ENCODE measurements at places on chromosomes 11 and 22.

- DNase-seq = peak; percentile 43
These were observed 12.1 kb downstream of the CPSF7 start for GRCh38 chr11:61417670-61418069.

- DNase-seq = no peak
These were observed 3.1 kb downstream of the HMBS start for GRCh38 chr11:119087747-119088241.

- no peak for DNase-seq
These were observed 39.4 kb downstream of the GGTLC2 start for GRCh38 chr22:22683668-22684361.

DNA sequence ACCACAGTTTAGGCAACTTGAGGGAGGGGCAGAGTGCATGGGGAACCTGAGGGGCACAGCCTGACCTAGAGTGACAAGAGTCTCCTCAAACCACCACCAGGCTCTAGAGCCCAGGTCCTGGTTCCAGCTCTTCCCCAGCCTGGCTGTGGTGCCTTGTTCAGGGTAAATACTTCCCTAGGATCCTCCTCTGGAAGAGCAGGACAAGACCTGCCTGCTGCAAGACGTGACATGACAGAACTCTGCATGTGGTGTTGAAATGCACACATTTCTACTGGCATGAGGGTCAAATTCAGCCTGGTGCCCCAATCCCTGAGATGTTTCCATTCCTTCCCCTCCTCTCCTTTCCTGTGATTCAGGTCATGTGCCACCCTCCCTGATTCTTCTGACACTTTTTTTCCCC, 3.3 kb downstream of the SEC14L2 start:
- DNase-seq = no peak

DNA sequence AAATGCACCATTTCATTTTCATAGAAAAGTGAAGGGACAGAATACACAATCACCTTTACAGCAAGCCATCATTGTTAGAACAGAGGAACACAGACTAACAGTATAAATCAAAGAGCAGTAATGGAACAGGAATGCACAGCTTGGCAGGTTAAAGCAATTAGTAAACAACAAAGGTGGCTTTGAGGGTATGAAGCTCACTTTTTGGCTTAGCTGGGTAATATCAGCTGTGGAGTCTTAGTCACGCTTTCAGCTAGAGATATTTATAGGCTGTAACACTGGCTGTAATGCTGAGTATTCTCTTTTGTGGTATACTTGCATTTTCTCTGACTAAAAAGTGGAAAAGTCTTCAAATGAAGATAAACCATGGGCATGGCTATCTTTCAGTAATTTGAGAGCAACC, 1780.5 kb downstream of the LRRC4C start:
- DNase-seq = no peak

GRCh38 chr11:77361184-77361583, 59.7 kb upstream of the GDPD4 start:
- peak; percentile 40 for DNase-seq

GRCh38 chr11:64306876-64307622, 1.7 kb downstream of the ESRRA start:
- peak; percentile 31 for DNase-seq

DNA sequence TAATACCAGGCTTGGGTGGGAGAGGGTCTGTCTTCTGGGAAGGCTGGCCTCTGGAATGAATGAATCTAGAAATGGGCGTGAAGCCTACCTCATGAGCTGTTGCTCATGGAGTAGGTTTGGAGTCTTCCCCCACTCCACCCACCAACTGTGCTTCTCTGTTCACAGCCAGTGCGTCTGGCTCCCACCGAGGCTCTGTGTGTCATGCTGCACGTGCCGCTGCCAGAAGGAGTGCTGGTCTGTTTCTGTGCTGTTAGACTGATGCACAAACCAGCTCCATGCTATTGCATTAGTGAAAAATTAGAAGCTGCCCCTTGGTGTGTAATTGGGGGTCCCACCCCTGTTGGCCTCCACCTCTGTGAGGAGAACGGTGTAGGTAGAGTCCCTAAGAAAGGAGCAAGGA, 132.3 kb upstream of the PARVA start:
- no peak for DNase-seq

All from adipocyte (in vitro differentiated cells).